Stimulated activated CD4-positive, alpha-beta T cell treated with anti-CD3 and anti-CD28 coated beads, Interleukin-1b, Interleukin-23, amount 100 ng/mL, for 1 hour (primary cell): ENCODE measurements at places on chromosomes 12 and 14.

- DNase-seq, result no peak
These were observed 448.6 kb downstream of the FUT8 start for GRCh38 chr14:65860956-65861611.

DNA sequence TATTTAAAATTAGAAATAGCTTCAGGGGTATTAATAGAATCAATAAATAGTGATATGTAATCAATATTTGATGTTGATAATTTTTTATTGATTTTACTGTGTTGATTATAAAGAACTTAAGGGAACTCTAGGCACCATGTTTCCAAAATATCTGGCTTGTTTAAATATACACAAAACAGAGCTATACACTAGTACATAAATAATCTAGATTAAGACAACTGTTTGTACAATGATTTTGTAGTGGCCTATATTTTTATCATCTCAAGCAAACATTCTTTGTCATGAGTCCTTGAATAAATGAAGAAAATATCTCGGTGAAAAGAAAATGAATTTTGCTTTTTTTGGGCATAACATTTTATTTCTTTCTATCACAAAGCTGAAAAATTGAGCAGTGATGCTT lies 117.1 kb upstream of the KRR1 start:
- no peak for DNase-seq

- DNase-seq, result no peak
These were observed 275.1 kb downstream of the PRKD1 start for GRCh38 chr14:29652571-29652970.

DNA sequence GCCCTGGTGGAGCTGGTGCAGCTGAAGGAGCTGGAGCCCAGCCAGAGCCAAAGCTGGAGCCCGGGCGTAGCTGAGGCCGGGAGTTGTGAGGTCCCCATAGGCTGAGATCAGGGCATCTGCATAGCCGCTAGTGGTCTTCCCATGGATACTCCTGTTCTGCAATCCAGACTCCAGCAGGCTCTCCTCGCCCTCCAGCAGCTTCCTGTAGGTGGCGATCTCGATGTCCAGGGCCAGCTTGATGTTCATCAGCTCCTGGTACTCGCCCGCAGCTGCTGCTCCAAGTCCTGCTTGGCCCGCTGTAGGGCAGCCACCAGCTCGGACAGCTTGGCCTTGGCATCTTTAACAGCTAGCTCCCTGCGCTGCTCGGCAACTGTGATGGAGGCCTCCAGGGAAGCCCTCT lies 966.1 kb downstream of the FSCB start:
- no peak for DNase-seq

GRCh38 chr12:1827826-1828805 lies 7.8 kb downstream of the LRTM2 start:
- DNase-seq, result no peak

GRCh38 chr12:13046964-13047363 lies 2.8 kb downstream of the FAM234B start:
- no peak for DNase-seq

- no peak for DNase-seq
These were observed 67.8 kb upstream of the FICD start for GRCh38 chr12:108447168-108447832.

DNA sequence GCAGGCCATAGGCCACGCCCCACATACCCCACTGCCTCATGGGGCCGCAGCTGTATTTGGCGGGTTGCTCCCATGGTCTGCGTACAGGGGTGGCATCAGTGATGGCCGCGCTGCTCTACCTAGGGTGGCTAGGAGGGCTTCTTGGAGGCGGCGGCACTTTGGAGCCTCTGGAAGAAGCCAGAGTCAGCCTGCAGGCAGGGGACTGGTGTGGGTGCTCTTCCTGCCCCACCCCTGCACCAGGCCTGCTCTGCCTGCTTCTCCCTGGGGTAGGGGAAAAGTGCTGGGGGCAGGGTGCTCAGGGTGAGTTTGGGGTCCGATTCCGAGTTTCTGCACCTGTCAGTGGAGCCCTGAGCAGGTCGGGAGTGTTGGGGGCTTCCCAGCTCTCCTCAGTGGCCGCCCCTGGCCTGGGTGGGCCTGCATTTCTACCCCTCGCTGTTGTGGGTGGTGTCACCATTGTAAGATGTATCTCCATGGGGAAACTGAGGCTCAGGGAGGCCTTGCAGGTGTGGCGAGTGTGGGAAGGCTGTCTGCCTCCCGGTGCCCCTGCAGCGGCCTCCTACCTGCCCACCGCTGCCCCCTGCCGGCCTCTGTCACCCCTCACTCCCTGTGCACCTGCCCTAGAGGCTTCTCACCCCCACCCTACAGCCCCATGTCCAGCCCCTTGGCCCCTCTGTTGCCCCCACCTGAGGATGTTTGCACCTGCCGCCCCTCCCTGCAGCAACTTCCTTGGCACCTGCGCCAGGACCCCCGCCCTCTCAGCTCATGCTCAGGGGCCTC lies 5.5 kb downstream of the CEP170B start:
- DNase-seq, result no peak

DNA sequence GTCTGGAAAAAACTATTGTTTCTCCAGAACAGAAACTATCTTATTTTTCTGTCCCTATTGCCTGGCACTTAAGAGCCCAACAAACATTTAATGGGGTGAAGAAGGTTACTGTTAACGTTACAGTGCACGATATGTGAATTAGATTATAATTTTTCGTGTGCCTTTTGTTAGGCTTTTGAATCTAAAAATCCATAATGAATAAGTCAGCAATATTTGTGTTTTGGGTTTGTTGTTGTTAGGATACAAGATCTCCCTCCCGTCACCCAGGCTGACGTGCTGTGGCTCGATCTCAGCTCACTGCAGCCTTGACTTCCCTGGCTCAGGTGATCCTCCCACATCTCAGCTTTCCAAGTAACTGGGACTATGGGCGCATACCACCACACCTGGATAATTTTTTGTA lies 7.9 kb downstream of the METAP2 start:
- DNase-seq, result no peak

GRCh38 chr14:61403411-61403810 lies 82.0 kb downstream of the PRKCH start:
- no peak for DNase-seq

GRCh38 chr12:95117178-95117599 lies 43.8 kb upstream of the NR2C1 start:
- peak; percentile 21 for DNase-seq

- DNase-seq, result peak; percentile 9
These were observed 823 bp downstream of the ATG2B start for GRCh38 chr14:96362071-96362964.

DNA sequence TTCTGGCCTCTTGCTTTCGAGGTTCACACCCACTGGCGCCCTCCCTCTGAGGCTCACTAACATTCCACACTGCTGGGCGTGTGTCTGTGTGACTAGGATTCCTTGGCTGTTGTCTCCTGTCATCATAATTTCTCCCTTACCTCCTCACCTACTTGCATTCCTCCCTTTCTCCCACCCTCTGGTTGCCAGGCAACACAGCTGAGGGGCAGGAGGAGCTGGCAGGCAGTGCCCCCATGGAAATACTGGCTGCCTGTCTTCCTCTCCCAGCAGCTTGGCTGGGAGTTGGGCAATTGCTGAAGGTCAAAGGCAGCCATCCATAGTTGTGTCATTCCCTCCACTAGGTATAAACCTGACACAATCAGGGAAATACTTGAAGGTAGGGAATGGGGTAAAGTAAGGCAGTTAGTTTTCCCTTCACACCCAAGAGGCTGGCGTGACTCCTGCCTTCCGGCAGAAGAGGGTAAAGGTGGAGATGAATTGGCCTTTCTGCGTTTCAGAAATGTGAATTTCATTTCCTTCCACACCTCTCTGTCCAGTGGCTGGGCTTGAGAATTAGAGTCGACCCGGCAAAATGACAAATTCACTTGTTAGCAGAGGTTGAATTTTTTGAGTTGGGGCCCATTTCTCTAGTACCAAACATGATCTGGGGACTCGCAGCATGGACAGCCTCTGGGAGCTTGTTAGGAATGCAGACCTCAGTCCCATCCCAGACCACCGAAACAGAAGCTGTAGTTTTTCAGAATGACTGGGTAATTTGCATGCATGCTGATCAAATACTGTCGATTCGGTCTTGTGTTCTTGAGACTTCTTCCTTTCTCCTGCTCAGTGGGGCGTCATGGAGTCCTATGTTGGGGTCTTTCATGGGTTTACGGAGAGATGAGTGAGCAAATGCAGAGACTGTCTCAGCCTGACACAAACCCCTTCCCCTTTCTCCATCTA lies 24.3 kb upstream of the EMP1 start:
- no peak for DNase-seq

DNA sequence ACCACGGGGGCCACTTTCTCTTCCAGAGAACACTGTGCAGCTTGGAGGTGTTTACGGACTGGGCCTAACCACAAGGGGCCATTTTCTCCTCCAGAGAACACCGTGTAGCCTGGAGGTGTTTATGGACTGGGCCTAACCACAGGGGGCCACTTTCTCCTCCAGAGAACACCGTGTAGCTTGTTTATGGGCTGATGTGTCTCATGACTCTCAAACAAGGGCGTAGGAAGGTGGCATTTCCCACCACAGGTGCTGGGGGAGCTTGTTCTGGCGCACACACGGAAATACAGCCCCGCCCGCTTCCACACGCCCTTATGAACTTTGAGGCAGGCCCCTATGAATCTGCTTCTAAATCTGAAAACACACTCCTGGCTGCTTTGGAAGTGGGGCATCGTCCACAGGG lies 174.6 kb upstream of the SFSWAP start:
- DNase-seq, result no peak

DNA sequence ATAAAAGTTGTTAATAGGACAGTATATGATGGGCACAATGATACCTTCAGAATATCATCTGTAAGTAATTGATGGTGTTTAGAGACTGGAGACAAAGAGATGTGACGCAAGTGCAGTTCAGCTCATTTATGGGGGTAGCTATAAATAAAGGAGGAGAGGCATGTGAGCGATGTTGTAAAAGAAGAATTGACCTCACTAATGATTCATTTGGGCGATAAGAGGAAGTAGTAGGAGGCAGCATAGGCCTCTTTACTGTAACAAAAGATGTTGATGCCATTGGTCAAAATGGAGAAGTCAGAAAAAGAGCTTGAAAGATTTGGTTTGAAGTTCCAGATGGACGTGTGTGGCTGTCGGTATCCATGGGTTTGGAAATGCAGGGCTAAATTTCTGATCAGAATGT lies 70.0 kb downstream of the FLRT2 start:
- no peak for DNase-seq

DNA sequence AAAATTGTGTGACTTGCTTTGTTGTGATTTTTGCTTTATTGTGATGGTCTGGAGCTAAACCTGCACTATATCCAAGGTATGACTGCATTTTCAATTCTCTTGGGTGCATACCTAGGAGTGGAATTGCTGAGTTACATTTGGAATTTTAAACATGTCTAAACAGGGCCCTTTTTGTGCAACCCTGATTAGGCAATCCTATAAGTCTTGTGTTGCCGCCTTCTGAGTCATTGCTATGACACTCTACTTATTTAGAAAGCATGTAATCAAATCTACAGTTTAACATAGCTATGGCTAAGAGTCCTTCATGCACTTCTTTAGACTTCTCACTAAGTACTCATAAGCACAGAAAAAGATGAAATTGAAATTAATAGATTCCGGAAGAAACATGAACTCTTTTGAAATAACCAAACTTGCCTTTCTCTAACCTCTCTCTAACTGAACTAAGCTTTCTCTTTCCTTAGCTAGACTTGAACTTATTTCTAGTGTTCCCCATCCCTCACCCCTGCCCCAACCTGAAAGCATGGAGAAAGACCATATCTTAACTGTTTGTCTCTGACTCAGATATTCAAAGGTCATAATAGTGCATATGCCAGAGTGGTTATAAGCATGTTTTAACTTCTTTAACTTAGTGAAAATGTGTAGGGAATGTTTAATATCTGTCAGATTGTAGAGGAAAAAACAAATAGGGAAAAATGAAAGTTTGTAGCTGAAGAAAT lies 203.0 kb downstream of the SNAPC1 start:
- DNase-seq, result no peak

GRCh38 chr12:49092086-49092815 lies 2.4 kb downstream of the DHH start:
- DNase-seq, result no peak

DNA sequence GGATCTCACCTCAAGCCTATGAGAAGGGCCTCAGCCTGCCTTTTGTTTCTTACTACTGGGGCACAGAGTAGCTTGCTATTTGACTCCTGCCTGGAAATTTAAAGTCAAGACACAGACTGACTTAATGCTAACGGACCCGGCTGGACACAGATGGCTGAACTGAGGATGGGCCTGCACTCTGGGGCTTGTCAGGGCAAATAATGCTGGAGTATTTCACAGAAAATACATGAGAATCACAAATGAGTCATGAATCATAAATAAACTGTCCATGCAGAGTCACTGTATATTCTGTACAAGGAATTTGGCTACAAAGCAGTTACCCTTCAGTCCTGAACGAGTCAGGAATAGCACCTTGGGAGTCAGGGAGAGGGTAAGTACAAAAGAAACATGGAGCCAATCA lies 683.2 kb upstream of the FOXG1 start:
- no peak for DNase-seq

GRCh38 chr12:66268562-66268961 lies 33.7 kb upstream of the HELB start:
- DNase-seq, result no peak

- DNase-seq, result no peak
These were observed 47.4 kb downstream of the TCHP start for GRCh38 chr12:109947521-109947920.

- DNase-seq, result no peak
These were observed at the start of gene C14orf180 for GRCh38 chr14:104579507-104579906. Gene C14orf180, plus strand, starts transcription at chr14:104579764. Its CDS starts 6,667 bp downstream, at chr14:104586431.

GRCh38 chr14:99793213-99794150 lies at the start of gene EML1:
Gene EML1, plus strand, starts transcription at chr14:99793413. Its CDS starts 64 bp downstream, at chr14:99793477.
- peak; percentile 51 for DNase-seq

GRCh38 chr12:128978067-128978466 lies 124.8 kb downstream of the GLT1D1 start:
- DNase-seq, result no peak

DNA sequence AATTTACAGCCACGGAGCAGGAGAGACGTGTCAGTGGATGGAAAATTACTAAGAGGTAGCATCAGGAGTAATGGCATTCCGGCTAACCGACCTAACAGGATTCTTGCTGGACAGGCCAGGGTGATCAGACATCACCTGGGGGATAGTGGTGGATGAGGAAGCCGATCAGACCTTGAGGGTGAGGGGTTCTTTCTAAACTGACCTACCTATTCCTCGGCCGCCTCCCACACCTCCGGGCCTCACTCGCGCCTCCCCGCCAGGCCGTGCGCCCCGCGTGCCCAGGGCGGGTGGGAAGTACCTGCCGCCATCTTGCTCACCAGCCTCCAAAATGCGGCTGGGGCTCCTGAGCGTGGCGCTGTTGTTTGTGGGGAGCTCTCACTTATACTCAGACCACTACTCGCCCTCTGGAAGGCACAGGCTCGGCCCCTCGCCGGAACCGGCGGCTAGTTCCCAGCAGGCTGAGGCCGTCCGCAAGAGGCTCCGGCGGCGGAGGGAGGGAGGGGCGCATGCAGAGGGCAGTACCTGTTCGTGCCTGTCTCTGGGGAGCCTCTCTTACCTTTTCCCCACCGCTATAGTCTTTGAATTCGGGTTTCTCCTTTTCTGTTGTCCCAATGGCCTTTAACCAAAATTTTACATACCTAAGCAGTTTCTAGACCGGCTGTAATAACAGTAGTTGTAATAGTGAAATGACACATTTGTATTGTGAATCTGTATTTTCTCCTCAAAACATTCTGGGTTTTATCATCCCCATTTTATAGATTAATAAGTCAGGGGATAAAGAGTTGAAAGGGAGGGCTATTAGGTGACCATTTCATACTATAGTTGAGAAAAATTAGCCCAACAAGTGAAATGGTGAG lies at the start of gene TMPRSS12:
Gene TMPRSS12 (plus strand): TSS at position 290 of the 857 bp plus-strand sequence. CDS start 39 bp downstream, at position 329.
- no peak for DNase-seq

GRCh38 chr14:88911809-88912208 lies 87.4 kb downstream of the TTC8 start:
- DNase-seq, result no peak

- no peak for DNase-seq
These were observed 3.5 kb upstream of the HIGD1C start for GRCh38 chr12:50948798-50949197.

GRCh38 chr12:127500512-127501035 lies 766.4 kb upstream of the TMEM132C start:
- no peak for DNase-seq
